Ascending aorta (tissue), 2 donors: ENCODE measurements at places on chromosomes 1 and 21. TPM values are rescaled to one million over a fixed set of nuclear protein-coding genes. Genes with fewer than 3 reads are reported as not detected.

- H3K4me1 ChIP-seq, result peaks cover 12% of the 10 kb centered on the region
- H3K4me3 ChIP-seq, result no peak overlapping the region
- no peaks in the 10 kb centered on the region for H3K36me3 ChIP-seq
- H3K27ac ChIP-seq, result no peak overlapping the region
- H3K27me3 ChIP-seq, result no peaks in the 10 kb centered on the region
Observed at GRCh38 chr1:12163210-12163609, 3.6 kb upstream of the TNFRSF1B start.

DNA sequence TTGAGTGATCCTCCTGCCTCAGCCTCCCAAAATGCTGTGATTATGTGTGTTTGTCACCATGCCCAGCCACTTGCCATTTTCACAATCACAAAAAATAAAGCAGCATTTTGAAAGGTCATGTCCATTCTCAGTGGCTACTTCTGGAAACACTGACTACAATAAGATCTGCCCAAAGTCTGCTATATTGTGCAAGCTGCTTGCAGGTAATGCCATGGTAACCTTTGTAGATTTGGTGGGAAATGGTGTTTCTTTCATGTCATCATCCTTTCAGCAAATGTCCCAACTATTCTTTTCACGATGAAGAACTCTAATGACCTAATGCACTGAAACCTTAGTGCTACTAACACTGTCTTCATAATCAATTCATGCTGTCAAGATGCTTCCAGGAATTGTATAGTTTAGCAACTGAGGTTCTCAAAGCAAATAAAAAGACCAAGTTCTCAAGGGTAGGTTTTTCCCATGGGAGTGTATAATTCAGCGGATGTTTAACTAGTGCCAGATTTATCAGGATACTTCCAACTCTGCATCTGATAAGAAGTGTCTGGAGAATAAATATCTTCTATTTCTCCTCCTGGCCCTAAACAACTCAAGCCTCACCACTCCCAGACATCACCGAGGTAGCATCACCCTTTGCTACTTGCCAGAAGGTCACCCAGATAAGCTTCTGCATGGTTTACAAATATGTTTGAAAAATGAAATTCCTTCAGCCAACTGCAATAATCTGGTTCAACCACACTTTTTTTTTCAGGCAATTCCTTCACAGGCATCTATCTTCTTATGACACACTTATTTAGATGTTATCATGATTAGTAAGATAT is 132.0 kb upstream of the ZC3H11B start:
- H3K36me3 ChIP-seq, result no peaks in the 10 kb centered on the region
- no peak overlapping the region for H3K4me3 ChIP-seq
- no peaks in the 10 kb centered on the region for H3K4me1 ChIP-seq
- no peak for DNase-seq
- H3K27me3 ChIP-seq, result no peaks in the 10 kb centered on the region

EPHA2 gene
- total RNA-seq, result 42.7 TPM

FOXD2 gene
- 1.3 TPM for total RNA-seq

MAP3K7CL gene
- 6.9 TPM for total RNA-seq

PGLYRP4 gene
- not detected for total RNA-seq
